ENCODE measurements at places on chromosomes 3 and 15.

- no peak for DNase-seq
These were observed 267.1 kb downstream of the LRTM1 start for GRCh38 chr3:54660714-54661132.

- no peak for DNase-seq
These were observed 143.3 kb downstream of the CMSS1 start for GRCh38 chr3:99960941-99961340.

GRCh38 chr15:52114261-52115055, 1.9 kb upstream of the BCL2L10 start:
- no peak for DNase-seq

DNA sequence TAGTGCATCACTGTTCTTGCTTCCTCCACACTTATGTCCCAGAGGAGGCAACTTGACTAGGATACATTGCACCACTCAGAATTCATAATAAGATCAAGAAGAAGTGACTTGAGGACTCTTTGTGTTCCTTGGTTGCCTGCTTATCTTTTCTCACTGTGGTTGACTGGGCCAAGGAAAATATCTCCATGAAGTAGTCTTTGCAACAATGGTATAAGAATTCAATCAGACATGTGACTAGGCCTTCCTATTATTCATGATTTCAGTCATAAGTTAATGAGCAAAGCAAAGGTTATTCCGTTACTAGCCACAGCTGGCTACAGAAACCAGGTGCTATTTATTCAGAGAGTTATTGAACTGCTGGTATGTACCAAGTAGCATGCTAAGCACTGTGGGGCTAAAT, 359.3 kb downstream of the RORA start:
- no peak for DNase-seq

- no peak for DNase-seq
These were observed 92.4 kb downstream of the GPR156 start for GRCh38 chr3:120192579-120192978.

GRCh38 chr3:30502742-30503073, 103.7 kb upstream of the TGFBR2 start:
- peak; percentile 62 for DNase-seq

GRCh38 chr15:67779549-67780111, 45.7 kb upstream of the SKOR1 start:
- no peak for DNase-seq

DNA sequence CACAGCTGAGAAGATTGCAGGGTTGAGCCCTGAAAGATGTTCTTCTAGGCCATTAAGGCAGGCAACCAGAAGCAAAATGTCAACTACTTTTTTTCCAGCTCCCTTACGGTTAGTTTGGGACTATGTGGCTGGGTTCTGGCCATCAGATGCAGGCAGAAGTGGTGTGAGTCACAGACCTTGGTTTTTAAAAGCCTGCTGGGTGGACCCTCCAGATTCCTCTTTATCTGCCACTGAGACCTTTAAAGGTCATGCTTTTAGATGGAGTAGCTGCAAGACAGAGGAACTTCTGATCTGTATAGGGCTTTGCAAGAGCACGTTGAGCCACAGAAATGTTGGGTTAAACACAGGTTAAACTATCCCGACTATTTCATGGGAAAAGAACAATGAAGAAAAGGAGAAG, 102.9 kb downstream of the CHST2 start:
- no peak for DNase-seq

DNA sequence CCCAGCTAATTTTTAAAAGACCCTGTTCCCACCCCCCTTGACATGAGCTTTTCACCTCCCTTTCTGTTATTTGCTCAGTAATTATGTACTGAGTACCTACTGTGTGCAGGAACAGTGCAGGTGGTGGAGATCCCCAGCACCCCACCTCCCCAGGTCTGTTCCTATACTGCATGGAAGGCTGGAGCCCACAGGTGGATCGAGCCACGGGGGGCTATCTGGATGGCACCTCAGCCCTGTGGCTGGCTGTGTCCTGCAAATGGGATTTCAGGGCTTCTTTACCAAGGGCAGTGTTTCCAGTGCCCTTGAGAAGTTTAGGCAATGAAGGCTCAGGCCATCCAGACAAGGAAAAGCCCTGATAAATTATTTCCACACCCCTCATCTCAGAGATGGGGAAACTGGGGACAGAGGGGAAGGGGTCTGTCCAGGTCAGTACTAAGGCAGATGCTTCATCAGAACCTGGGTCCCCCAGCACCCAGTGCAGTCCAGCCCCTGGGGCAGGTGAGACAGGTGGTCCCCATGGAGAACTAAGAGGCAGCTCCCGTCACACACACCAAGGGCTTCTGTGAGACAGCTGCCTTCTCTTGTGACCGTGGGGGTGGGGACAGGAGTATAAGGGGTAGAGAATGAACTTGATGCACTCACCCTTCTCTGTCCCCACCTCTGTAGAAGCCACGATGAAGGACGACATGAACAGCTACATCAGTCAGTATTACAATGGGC, 109.6 kb downstream of the ETFA start:
- no peak for DNase-seq

GRCh38 chr15:101055411-101055810, 136.3 kb downstream of the LRRK1 start:
- DNase-seq, result no peak
